Stimulated activated CD8-positive, alpha-beta memory T cell treated with anti-CD3 and anti-CD28 coated beads, Interleukin-4, amount 100 ng/mL, for 1 hour (primary cell): ENCODE measurements at places on chromosomes 5 and 9.

DNA sequence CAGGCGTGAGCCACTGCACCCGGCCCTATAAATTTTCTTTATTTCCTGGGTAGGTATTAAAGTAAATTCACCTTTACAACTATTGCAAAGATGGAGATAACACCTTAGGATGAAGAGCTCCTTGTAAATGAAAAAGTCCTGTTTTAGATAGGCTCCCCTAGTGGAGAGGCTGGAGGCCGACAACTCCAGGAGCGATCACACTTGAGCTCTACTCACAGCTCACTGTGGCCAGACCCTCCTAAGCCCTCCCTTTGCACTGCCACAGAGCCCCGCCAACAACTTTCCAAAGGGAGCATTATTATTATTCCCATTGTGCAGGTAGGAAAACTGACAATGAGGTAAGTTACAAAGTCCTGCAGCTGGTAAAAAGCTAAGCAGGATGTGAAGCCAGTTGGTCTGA, 139.1 kb upstream of the ERCC6L2 start:
- no peak for DNase-seq

GRCh38 chr5:167579693-167580055, 711.8 kb upstream of the WWC1 start:
- no peak for DNase-seq

DNA sequence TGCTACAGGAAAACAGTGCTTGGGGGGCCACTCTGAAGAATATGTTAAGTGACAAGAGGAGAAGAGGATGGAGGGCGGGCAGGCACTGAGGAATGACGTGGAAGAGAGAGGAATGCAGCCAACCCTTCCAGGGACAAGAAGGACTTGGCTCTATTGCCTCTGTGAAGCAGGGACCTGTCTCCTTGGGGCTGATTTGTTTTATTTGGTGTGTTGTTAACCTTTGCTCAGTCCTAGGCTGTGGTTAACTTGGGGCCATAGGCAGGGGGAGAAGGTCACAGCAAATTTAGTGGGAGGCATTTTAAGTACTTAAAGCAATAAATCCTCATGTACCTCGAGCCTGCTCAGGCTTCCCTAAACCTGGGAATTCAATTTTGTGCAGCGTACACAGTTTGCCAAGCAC, 39.9 kb downstream of the KIF4B start:
- DNase-seq: no peak

- no peak for DNase-seq
Measured at GRCh38 chr5:53488195-53488722, 7.8 kb downstream of the FST start.

GRCh38 chr5:176187276-176188062, 50.8 kb upstream of the SIMC1 start:
- DNase-seq: no peak

GRCh38 chr9:27784847-27785713, 211.8 kb upstream of the C9orf72 start:
- DNase-seq: no peak

- DNase-seq: no peak
Measured at GRCh38 chr9:126763130-126763764, 41.6 kb upstream of the ZBTB43 start.

GRCh38 chr9:23855873-23856604, 30.0 kb upstream of the ELAVL2 start:
- DNase-seq: no peak

- DNase-seq: no peak
Measured at GRCh38 chr9:91162784-91163443, 198.8 kb downstream of the AUH start.

- DNase-seq: no peak
Measured at GRCh38 chr5:10478436-10478835, 36.8 kb downstream of the ROPN1L start.

DNA sequence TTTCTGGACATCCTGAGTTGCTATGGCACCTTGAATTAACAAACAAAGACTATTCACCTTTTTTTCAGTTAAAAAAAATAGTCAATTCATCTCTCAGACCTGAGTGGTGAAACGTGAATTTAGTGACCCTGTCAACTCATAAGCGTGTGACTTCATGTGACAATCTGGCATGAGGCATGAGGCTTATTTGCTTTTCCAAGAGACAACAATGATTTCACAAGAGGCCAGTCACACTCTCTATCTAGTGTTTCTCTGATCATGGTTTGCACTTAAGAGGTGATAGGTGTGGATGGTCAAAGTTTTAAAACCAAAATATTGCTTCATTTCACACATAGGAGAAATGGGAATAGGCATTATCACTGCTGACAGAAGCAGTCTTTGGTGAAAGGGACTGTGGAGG, 559.6 kb upstream of the ACO1 start:
- DNase-seq: no peak

- DNase-seq: no peak
Measured at GRCh38 chr5:14864181-14864812, 7.3 kb downstream of the ANKH start.

GRCh38 chr5:127870914-127871313, 167.7 kb downstream of the CCDC192 start:
- no peak for DNase-seq

DNA sequence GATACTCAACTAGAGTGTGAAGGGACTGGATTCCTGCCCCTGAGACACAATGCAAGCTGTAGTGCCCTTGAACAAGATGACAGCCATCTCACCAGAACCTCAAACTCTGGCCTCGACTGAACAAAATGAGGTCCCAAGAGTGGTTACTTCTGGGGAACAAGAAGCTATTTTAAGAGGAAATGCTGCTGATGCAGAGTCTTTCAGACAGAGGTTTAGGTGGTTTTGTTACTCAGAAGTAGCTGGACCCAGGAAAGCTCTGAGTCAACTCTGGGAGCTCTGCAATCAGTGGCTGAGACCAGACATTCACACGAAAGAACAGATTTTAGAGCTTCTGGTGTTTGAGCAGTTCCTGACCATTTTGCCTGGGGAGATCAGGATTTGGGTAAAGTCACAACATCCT, 2.4 kb downstream of the ZNF483 start:
- no peak for DNase-seq

DNA sequence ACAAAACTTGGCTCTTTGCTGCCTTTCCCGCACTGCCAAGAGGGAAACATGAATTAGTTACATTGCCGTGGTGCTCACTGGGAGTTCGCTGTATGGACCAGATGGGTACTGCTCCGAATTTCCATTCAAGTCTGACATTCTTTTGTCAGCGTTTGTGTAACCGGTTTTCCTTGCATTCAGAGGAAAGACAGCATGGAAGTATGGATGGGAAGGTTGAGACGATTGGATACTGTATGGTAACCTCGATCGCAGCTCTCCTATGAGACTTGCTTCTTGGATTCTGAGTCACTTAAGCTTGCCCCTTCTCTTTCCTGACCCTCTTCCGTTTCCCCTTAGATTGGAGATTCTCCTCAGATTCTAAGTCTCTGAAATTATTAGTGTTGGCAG, 625 bp upstream of the UBLCP1 start:
- no peak for DNase-seq

- DNase-seq: no peak
Measured at GRCh38 chr5:130692770-130693169, 472.3 kb downstream of the HINT1 start.

- DNase-seq: no peak
Measured at GRCh38 chr9:114085387-114085789, 7.3 kb upstream of the AMBP start.

- no peak for DNase-seq
Measured at GRCh38 chr5:69364414-69364813, 4.9 kb downstream of the AK6 start.

- no peak for DNase-seq
Measured at GRCh38 chr5:149872351-149873040, 72.1 kb downstream of the PDE6A start.
